ENCODE measurements at places on chromosomes 12 and 14.
A peak's percentile ranks its signal among the peaks of the same experiment; 100 is the strongest.

DNA sequence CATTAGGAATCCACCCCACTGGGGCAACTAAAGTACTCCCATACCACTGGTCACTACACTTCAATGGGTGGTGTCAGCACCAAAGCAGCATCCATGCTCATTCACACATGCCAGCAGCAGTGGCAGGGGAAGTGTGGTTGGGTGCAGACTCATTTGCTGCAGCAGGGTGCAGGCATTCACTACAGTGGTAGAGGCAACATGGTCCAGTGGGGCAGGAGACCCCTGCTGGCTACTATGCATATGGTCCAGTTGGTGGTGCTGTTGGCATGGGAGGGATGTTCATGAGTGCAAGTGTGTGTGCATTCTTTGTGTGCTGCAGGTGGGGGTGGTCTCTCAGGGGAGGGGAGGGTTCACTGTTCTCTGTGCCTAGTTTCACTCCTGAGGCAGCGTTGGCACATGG lies 908.4 kb upstream of the NOVA1 start:
- no peak for DNase-seq

DNA sequence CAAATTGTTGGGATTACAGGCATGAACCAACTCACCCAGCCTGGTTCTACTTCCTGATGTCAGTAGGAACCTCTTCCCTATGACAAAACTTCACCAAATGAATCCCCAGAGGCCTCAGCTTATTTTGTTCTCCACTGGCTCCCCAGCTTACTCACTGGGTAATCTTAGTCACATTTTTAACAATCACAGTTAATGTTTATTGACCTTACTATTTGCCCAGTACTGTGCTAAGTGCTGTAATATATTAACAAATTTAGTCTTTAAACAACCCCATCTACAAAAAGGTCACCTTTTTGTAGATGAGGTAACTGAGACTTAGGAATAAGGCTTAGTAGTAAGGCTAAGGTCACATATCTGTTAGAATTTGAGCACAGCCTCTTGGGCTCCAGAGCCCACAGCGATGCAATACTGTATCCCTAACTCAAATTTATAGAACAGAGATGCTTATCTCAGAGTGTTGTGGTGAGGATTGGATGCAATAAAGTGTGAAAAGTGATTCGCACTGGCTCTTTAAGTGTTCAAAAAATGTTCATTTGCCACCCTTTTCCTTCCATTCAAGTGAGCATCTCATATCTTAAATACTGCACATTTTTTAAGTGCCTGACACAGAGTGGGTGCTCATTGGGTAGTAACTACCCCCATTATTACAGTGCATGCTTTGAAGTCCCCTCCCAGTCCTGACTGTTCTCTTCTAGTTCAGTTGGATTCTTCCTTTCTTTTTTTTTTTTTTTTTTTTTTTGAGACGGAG lies 146.4 kb upstream of the ARHGAP5 start:
- DNase-seq = no peak

DNA sequence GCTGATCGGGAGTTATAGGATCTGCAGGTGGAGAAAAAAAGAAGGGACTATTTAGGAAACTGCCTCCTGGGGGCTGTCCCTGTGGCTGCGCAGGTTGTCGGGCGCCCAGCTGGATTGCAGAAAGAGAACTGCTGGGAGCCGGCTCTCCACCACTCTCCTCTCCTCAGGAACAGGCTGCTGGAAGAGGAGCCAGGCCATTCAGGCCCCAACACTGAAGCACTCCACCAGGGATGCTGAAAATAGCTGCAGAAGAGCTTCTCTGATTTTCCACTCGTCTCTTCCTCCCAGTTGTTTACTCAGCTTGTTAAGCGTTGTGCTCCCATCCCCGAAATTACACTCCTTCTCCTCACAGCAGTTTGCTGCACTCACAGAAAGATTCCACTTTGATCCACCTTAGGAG lies 347.3 kb downstream of the GLT1D1 start:
- DNase-seq = no peak

- peak; percentile 69 for DNase-seq
These were observed 19.3 kb downstream of the CCDC62 start for GRCh38 chr12:122793685-122794106.

DNA sequence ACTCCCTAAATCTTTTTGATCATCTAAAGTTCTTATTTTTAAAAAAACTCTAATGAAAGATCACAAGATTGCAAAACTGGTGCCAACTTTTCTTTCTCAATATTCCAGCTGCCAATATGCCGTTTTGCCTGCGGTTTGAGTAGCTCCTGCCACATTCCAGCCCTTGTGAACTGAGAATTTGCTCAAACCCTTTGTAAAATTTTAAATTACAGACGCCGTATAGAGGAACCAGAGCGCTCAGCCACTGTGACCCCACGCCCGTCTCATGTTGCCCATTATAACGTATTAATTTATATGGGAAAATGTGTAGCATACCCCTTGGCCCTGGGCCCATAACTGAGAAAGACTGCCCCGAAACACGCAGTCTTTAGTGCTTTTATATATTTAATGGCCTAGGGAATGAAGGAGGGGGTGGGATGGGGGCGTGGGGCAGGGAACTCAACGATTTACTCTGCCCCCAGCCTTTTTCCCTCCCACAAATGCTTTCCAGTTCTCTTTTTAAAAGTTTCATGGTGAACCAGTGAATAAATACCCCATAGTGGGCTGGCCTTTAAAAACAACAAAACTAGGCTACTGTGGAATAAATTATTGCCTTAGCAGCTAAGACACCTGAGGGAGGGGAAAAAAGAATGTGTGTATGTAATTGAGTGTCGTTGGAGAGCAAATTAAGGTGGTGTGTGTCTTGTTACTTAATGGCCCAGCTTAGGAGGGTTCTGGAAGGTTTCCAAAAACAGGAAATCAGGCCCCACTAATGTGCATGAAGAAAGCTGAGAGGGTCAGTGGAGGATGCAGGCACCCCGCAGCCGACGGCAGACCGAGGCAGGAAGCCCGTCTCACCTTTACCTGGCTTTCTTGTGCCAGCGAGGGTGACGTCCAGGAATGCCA lies 45.7 kb upstream of the RFLNA start:
- DNase-seq = no peak

- DNase-seq = no peak
These were observed 102.0 kb downstream of the PIK3C2G start for GRCh38 chr12:18363321-18363720.

All from CD4-positive, alpha-beta T cell treated with Interleukin-12 subunit alpha and Interleukin-12 subunit beta, for 1 hour (primary cell).